ENCODE measurements at places on chromosomes 7 and 10.
A peak's percentile ranks its signal among the peaks of the same experiment; 100 is the strongest.

GRCh38 chr7:130970696-130971095 is 236.7 kb upstream of the KLF14 start:
- DNase-seq: no peak

GRCh38 chr10:92200564-92200963 is 90.3 kb downstream of the CPEB3 start:
- no peak for DNase-seq

DNA sequence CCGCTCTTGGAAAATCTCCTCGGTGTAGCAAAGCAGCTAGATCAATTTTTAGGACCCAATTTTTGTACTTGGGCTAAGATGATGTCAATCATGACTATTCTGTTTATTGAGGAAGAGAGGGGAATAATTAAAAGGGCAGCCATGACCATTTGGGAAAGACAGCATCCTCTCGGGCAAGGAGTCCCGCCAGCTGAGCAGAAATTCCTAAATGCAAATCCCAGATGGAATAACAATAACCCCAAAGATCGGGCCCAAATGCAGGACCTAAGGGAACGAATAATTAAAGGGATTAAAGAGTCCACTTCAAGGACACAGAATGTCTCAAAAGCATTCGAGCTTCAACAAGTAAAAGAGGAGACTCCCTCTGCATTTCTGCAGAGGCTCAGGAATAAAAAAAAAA is 18.7 kb downstream of the COL17A1 start:
- DNase-seq: no peak

GRCh38 chr10:78212786-78213175 is 179.1 kb downstream of the RPS24 start:
- no peak for DNase-seq

GRCh38 chr7:116525298-116525912 is 569 bp downstream of the CAV1 start:
- DNase-seq: peak; percentile 37

- peak; percentile 72 for DNase-seq
Measured at GRCh38 chr10:11335167-11335652, 276.2 kb downstream of the USP6NL start.
